ENCODE measurements at places on chromosomes 5 and 9. TPM values are rescaled to one million over a fixed set of nuclear protein-coding genes. Genes with fewer than 3 reads are reported as not detected.

Gene CLTA
- total RNA-seq, result 96.4 TPM

Gene MVB12B
- total RNA-seq, result 2.6 TPM

DNA sequence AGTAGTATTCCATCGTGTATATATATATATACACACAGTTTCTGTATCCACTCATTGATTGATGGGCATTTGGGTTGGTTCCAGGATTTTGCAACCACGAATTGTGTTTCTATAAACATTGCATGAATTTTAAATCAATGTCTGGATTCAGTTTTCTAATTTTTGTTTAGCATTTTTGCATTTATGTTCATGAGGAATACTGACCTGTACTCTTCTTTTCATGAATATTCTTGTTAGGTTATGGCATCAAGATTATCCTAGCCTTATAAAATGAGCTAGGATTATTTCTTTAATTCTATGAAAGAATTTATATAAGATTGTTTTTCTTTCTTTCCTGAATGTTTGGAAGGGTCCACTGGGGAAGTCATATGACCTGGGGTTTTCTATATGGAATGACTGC, 35.3 kb upstream of the TMEM215 start:
- no peak overlapping the region for H3K4me3 ChIP-seq
- H3K4me1 ChIP-seq, result no peaks in the 10 kb centered on the region
- no peaks in the 10 kb centered on the region for H3K36me3 ChIP-seq
- no peaks in the 10 kb centered on the region for H3K27me3 ChIP-seq
- no peak for DNase-seq

Gene CTNND2
- not detected for total RNA-seq

DNA sequence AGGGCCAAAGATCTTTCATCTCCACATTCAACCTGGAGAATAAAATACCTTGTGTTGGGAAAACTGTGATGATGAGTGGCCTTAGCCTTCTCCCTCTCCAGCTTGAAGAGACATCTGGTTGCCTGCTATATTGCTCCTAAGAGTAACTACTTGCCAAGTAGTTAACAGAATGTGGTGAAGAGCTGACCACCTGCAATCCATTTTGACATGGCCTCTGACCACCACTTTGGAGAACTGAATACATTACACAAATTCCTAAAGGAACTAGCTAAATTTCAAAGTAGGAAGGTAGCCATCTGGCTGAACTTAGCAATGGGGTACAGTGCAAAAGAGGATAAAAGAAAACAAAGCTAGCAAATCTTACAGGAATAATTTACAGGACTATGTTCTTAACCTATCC, 7.2 kb downstream of the TBCA start:
- H3K27ac ChIP-seq, result no peak overlapping the region
- peaks cover 47% of the 10 kb centered on the region for H3K36me3 ChIP-seq
- H3K4me1 ChIP-seq, result peaks cover 59% of the 10 kb centered on the region
- no peak for DNase-seq
- H3K4me3 ChIP-seq, result no peak overlapping the region

Gene FAXDC2
- total RNA-seq, result not detected

DNA sequence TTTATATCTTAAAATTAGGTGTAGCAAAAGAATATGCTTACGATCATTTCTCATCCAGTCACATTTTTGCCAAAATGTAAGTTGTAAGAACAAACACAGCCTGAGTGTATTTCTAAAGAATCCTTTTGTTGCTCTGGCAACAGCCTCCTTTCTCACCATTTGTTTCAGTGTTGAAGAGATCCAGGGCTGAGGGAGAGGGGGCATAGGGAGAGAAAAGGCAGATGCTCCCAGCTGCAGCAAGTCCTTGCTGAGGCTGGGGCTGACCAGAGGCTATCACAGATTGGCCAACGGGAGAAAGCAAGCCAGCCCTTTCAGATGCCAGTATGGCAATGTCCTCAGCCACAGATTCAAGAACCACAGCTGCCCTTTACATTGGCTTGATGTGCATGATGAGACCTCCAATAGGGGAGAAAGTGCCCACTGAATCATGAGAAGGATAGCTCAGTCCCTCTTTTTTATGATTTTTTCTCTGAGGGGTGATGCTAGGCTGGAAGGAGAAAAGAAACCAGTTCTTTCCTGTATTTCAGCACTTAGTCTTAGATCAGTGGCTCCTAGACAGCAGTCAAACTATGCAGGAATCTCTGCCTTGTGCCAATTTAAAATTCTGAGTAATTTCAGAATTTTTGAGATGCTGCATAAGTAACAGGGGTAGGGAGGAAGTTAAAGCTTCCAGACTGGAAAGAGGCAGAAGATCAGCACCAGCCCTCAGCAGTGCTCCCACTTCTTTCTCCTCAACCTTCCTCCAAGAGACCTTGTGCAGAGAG, 142.1 kb downstream of the LHFPL2 start:
- no peaks in the 10 kb centered on the region for H3K36me3 ChIP-seq
- no peak overlapping the region for H3K4me3 ChIP-seq
- peaks cover 72% of the 10 kb centered on the region for H3K27me3 ChIP-seq
- no peak for DNase-seq

- no peak overlapping the region for H3K27ac ChIP-seq
- no peak for DNase-seq
- H3K4me1 ChIP-seq, result no peaks in the 10 kb centered on the region
- no peaks in the 10 kb centered on the region for H3K27me3 ChIP-seq
- H3K36me3 ChIP-seq, result peaks cover 3% of the 10 kb centered on the region
- H3K4me3 ChIP-seq, result no peak overlapping the region
These were observed 22.4 kb downstream of the UTP15 start for GRCh38 chr5:73587923-73588322.
